ENCODE measurements at places on chromosomes 13 and 19.
A peak's percentile ranks its signal among the peaks of the same experiment; 100 is the strongest.

GRCh38 chr19:2389594-2389993, 29.5 kb downstream of the TMPRSS9 start:
- no peak for DNase-seq

DNA sequence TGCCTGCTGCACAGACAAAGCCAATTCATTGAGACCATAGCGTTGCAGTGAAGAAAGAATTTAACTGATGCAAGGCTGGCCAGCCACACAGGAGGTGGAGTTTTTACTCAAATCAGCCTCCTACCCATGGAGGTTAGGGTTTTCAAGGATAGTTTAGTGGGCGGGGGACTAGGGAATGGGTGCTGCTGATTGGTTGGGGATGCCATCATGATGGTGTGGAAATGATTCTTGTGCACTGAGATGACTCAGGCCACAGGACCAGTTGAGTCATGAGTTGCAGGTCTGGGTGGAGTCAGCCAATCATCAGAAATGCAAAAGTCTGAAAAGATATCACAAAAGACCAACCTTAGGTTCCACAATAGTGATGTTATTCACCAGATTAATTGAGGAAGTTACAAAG, 359.6 kb downstream of the FOXO1 start:
- peak; percentile 42 for DNase-seq

GRCh38 chr13:94859811-94860210, 147.5 kb upstream of the SOX21 start:
- DNase-seq = no peak

- peak; percentile 64 for DNase-seq
Observed at GRCh38 chr19:38869160-38869835, 8.8 kb downstream of the RINL start.

DNA sequence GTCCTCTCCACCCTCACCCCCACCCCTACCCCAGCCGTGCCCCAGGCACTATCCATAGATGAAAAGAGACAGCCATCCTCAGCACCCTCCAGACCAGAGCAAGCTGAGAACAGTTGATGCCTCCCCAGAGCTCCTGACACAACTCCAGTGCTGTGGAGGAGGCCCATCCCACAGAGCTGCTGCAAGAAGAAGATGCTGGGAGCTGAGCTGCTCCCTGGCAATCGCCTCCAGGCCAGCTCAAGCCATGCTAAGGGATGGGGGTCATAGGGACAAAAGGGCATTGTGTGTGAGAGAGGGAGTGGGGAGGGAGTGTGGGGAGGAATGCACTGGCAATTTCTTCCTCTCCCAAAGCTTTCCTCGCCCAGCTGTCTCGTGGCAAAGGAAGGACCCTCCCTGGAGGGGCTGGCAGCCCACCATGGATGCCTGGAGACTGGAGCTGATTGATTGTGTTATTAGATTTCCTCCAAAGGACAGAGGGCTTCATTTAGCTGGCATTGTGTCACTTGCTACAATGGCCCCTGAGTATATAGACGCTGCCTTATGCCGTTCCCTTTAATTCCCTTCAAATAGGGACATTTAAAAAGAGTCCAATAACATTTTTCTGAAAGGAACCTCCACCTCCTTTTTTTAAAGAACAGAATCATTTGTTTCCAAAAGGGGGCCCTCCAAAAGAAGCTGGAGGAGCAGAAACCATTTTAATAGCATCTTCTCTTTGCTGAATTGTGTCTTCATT, 476.4 kb downstream of the FOXO1 start:
- DNase-seq = no peak

DNA sequence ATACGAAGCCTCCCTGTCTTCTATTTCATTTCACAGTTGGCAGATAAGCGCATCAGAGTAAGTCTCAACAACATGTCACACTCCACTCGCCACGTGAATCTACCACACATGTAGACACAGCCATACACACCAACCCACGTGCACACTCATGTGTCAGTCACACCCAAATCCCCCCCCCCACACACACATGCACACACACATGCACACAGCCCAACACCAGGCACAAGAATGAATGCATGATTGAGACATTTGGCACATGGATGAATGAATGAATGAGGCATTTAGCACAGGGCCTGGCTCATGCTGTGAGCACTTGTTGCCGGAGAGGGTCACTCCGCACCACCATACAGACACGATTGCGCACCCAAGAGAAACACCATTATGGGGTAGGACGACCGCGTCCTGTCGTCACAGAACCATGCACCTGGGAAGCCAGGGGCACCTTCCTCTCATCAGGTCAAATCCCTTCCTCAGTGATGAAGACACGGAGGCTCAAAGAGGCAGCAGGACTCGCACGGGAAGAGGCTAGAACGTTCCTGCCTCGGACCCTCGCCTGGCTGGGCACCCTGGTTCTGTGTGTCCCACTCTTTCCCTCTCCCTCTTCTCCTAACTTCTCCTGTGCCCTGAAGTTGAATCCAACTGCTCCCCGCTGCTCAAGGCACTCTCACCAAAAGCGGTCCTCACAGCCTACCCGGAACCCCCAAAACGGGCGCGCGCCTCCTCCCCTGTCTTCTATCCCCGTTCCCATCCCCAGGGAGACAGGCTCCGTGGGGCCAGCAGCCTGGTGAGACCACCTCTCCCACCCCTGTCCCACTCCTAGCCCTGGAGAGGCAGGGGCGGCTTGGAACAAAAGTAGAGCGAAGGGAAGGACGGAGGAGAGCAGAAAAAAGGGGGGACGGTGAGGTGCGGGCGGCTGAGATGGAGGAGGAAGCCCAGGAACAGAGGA, 1.3 kb downstream of the MEIS3 start:
- no peak for DNase-seq

DNA sequence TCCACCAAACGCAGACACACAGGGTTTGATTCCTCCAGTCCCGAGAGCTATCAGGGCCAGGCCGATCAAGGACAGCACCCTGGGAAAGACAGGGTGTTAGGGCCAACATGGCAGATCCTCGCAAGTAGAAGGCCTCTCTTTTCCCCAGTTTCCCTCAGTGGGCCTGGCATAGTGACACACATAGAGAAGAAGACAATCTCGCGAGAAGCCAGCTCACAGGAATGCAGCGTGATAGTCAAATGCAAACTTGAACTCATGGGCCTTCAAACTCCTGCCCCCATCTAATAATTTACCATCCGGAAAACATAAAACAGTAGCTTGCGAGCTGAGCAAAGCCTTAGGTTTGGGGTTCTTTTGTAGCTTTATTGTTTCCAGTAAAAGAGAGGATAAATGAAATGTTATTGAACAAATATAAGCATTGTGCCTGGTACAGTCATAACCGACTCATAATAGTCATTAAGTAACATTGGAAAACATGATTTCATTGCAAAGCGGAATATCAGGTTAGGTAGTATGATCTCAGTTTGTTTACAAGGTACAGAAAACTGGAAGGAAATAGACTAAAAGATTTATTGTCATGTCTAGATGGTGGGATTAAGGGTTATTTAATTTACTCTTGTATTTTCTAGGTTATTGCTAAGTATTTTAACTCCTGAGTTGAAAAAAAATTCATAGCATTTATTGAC, 30.5 kb downstream of the SLC15A1 start:
- DNase-seq = no peak

DNA sequence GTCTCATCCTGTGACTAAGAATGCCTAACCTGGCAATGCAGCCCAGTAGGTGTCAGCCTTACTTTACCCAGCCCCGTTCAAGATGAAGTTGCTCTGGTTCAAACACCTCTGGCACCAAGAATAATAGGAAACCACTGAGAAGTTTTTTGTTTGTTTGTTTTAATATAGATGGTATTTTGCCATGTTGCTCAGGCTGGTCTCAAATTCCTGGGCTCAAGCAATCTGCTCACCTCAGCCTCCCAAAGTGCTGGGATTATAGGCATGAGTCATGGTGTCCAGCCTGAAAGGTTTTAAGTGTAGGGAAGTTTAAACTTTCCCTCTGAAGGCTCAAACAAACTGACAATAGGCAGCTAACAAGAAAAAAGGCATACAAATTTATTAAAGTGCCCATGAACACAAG, 51.2 kb upstream of the ABCC4 start:
- DNase-seq = no peak

- no peak for DNase-seq
Observed at GRCh38 chr19:23065306-23065705, 51.5 kb upstream of the ZNF730 start.

DNA sequence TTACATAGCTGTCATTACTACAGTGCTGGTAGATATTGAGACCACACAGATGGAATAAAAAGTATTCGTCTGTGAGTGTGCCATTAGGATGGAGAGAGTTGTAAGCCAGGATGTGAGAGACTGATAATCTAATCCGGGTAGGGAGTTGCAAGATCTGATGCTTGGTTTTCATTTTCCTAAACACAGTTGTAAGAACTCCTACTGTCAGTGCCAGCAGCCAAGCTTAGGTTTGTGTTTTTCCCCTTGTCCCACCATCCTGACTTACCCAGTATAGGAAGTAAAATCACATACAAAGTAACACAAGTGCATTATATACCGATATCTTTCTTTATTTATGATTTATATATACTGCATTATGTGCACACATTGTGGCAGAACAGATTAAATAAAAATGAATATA, 726.4 kb upstream of the PCDH20 start:
- DNase-seq = no peak

GRCh38 chr19:6716610-6716970, 3.9 kb downstream of the C3 start:
- DNase-seq = no peak

GRCh38 chr19:13127051-13127450, 9.0 kb downstream of the NACC1 start:
- DNase-seq = no peak

GRCh38 chr13:58978331-58978730, 1185.4 kb downstream of the DIAPH3 start:
- DNase-seq = no peak

DNA sequence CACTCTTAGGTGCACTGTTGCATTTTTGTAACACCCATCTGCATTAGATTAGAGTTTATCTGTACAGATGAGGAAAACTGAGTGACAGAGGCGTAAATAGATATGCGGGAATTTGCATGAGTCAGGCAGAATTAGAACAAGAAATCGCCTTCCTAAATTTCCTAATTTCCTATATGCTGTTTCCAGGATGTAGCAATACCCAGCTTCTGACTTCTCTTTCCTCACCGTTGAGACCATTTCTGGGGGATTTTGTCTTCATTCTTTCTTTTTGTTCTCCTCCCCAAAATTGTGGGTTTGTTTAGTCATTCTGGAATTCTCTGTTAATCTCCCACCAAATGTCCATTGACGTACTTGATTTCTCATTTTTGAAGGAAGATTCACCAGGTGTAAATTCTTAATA, 10.6 kb upstream of the ZNF792 start:
- no peak for DNase-seq

DNA sequence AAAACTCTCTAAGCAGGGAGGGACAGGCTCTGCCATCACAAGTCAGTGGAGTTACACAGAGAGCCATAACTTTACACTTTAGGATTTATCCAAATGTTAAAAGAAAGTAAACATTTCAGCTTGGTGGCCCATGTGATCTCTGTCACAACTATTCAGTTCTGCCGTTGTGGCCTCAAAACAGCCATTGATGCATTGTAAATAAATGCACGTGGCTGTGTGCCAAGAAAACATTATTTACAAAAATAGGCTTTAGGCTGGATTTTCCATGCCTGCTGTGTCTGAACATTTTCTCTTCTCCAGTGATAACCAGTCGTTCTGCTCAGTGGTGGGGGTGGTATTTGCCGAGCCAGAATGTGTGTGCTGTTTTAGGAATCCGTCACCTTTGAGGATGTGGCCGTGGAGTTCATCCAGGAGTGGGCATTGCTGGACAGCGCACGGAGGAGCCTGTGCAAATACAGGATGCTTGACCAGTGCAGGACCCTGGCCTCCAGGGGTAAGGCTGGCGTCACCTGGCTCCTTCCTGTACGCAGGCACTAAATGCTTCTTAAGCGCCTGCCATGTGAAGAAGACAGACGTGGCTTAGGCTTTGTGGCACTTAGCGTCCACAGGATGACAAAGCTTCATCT, 4.9 kb downstream of the ZNF333 start:
- DNase-seq = no peak

GRCh38 chr19:44341794-44342193, 14.7 kb downstream of the ZNF112 start:
- no peak for DNase-seq

DNA sequence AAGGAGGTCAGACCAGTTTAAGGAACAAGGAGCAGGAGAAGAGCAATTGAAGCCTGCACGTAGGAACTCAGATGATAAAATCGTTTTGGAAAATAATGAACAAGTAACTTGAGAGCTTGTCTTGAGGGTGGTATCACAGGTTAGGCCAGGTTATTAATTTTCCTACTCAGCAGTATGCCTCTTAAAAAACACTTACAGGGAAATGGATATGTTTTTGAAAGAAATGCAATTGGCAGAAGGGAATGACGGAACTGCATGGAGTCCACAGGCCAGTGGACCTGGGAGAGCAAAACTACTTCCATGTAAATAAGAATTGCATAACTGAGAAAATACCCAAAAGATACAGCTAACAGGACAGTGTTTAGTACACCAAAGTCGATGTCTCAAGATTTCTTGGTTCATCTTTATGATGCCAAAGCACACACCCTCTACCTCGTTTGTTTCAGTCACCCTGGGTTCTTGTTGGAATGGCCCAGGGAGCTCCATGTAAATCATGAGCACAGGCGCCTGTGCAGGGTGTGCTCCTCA, 35.2 kb downstream of the MBNL2 start:
- no peak for DNase-seq

GRCh38 chr19:12611361-12611699, 610 bp downstream of the ZNF791 start:
- DNase-seq = no peak

- DNase-seq = no peak
Observed at GRCh38 chr19:32874605-32875004, 5.0 kb upstream of the SLC7A9 start.

GRCh38 chr13:73259061-73260017, 200.5 kb downstream of the KLF5 start:
- DNase-seq = no peak

GRCh38 chr13:46289260-46289955, 77.7 kb downstream of the LRRC63 start:
- DNase-seq = no peak

DNA sequence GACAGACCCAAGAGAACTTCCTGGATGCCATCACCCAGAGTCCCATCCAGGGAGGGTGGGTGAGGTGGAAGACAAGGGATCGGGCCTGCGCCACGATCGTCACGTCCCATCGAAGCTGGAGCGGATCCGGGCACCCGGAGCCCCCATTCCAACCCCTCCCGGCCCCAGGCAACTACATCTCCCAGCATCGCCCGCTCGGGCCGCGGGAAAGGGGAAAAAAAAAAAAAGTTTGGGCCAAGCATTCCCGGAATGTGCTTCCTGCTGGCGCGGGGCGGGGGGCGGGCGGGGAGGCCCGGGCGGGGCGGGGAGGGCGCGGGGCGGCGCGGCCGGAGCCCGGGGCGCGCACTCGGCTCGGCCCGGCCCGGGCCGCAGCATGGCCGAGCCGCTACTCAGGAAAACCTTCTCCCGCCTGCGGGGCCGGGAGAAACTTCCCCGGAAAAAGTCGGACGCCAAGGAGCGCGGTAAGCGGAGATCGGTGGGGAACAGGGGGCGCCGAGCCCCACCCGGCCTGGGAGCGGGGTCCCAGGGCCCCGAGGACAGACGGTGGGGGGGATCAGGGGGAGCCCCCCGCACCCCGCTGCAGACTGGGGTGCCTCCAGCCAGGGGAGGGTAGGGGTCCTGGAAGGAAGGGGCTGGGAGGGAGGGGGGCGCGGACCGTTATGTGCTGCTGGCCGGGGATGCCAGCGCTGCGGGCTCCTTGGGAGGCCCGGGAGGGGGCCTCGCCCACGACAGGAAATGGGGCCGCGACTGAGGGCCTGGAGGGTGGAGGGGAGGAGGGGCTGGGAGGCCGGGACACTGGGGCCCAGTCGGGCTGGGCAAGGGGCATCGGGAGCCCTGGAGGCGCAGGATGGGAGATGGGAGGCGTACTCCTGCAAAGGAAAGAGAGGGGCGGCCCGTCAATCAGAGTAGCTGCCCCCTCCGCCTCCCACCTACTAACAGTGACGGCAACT, at the start of gene SYDE1:
TSS of gene SYDE1 (plus strand) at position 341 of the 950 bp plus-strand sequence. CDS start at position 374, 33 bp downstream.
- DNase-seq = peak; percentile 64

- DNase-seq = peak; percentile 79
Observed at GRCh38 chr19:18865973-18866799, 29.8 kb downstream of the CERS1 start.
